Stimulated activated CD4-positive, alpha-beta T cell treated with anti-CD3 and anti-CD28 coated beads, TNF-alpha, amount 100 ng/mL, for 1 hour (primary cell): ENCODE measurements at places on chromosomes 1 and 21.

DNA sequence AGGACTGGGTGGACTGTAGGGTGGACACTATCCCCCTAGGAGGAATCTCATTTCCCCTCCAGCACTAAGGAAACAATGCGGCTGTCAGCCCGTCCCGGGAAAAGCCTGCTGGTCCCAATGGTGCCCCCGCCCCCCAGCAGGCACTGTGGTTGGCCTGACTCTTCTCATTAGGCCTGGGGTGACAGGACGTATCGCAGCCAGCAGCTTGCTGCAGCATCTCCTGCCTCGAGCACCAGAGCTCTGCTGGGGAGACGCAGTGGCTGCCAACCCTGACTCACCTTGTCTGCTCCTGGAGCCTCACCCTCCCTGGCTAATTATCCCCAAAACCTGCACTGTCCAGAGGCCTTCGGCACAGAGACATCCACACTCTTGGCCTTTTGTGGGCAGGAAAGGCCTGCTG is 115.1 kb upstream of the GJB5 start:
- no peak for DNase-seq

- DNase-seq, result no peak
These were observed 83.2 kb upstream of the PBX1 start for GRCh38 chr1:164475834-164476233.

GRCh38 chr1:212688341-212689047 is 11.1 kb downstream of the BATF3 start:
- no peak for DNase-seq

- DNase-seq, result no peak
These were observed 72.5 kb downstream of the PAX7 start for GRCh38 chr1:18703041-18703621.

- no peak for DNase-seq
These were observed 35.9 kb upstream of the GALNT2 start for GRCh38 chr1:230031131-230031530.

DNA sequence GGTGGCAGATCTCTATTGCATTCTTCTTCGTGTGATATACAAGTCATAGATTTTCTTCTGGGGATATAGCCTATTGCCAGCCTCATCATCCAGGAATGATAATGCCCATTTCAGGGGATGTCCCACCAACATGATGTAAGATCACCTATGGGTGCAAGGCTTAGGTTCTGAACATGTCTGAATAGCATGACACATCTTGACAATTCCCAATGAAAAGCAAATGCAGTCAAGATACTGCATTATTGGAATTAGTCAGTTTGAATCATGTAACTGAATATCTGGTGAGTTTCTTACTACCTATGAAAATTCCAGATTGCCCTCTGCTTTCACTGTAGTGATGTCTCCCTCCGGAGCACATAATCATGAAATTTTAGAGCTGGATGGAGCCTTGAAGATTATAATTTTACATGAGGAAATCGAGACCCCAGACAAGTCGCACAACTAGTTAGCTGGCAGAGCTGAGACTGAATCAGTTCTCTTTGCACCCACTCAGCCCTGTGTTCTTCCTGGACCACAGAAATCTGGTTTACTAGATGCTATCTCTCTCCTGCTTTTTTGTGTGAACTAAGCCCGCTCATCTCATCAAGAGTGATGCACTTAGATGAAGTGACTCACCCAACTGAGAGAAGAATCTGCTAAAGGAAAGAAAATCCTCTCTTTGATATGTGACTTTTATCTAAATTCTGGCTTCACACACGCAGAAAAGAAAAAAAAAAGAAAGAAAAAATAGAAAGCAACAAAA is 65.0 kb downstream of the WDR64 start:
- no peak for DNase-seq

DNA sequence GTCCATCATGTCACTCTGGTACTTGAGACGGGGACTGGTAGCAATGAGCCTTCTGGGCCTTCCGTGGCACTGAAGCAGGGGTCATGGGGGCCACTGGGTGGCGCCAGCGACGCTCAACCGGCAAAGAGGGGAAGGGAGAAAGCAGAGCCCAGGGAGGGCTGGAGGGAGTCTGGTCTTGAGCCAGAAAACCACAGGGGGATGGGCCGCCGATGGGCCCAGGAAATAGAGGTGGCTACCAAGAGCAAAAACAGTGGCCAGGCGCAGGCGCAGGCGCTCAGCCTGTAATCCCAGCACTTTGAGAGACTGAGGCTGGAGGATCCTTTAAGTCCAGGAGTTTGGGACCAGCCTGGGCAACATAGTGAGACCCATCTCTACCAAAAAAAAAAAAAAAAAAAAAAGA is 21.8 kb downstream of the EXOC8 start:
- no peak for DNase-seq

GRCh38 chr1:1452882-1453281 is 3.4 kb downstream of the ATAD3C start:
- DNase-seq, result no peak

DNA sequence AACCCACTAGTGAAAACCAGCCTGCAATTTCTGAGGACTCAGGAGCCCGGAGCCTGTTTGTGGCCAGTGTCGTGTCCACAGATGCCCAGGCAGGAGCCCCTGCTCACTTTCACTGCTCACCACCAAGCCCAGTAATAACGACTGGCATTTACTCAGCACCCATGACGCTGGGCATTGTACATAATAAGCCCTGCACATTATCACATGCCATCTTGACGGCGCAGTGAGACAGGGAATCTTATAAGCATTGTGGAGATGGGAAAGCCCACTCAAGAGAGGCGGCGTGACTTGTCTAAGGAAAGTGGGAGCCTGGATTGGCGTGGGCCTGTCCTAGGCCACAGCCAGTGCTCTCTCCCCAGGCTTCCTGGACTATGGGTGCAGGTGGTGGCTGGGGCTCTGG is 28.8 kb upstream of the PEF1 start:
- DNase-seq, result no peak

- no peak for DNase-seq
These were observed 89.5 kb downstream of the STUM start for GRCh38 chr1:226638001-226638601.

GRCh38 chr1:228510803-228511413 is 23.7 kb downstream of the RNF187 start:
- no peak for DNase-seq
